ENCODE measurements at places on chromosomes 11 and 22.

DNA sequence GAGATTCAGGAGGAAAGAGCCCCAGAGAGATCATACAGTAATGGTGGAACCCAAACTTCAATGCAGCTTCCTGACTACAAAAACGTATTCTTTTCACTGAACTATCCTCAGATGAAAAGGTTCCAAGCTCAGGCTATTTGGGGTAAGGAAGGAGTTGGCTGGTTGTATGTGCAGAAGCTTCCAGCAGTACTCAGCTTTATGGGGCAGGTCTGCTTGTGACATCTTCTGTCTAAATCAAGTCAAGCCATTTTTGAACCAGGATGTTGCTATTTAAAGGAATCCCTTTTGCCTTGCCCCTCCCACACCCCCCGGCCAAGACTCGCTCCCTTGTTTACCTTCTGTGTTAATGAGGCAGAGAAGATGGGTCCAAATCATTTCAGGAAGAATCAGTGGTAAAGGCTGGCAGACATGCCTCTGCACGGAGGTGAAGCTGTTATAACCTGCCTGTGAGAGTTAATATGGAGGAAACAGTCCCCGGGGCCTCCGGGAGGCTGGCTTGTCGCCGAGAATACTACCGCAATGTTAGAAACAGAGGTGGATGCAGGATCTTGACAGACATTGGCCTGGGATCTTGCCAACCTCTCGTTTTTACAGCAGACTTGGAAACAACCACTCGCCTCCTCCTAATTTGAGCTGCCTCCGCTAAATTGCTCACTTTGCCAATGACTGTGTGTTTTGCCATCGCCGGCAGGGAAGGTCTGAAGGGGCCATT is 45.4 kb downstream of the TIMP3 start:
- no peak for DNase-seq

DNA sequence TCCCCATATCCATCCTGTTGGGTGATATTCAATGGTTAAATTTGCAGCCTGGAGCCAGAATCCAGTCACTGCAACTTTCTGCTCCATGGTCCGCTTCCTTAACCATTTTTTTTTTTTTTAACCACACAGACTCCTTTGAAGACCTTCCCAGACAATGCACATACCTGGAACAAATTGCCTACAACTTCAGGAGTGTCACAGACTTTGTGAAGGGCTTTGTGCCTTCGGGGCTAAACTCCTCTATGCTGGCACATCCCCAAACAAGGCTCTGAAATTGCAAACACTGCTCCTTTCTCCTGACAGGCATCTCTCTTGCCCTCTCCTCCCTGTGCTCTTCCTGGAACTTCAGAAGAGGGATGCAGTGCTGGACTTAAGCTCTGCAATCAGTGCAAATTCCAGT is 40.6 kb downstream of the TENM4 start:
- DNase-seq = no peak

GRCh38 chr11:2989006-2989405 is 3.1 kb downstream of the NAP1L4 start:
- no peak for DNase-seq

DNA sequence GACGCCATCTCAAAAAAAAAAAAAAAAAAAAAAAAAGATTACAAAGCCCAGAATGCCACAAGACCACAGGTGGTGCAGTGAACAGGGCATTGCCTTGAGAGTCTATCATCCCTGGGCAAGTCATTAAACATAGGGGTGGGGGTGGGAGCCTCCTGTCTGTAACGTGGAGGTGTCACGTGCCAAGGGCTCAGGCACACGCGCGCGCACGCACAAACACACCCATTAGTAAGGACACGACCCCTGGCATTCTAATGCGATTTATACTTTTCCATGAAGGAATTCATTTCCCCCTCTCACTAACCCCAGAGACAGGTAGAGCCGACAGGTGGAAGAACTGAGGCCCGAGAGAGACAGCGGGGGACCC is 5.8 kb upstream of the GCAT start:
- DNase-seq = no peak

- no peak for DNase-seq
Observed at GRCh38 chr11:121777056-121777455, 324.3 kb upstream of the SORL1-AS1 start.

GRCh38 chr22:19654338-19654987 is 59.8 kb upstream of the SEPTIN5 start:
- no peak for DNase-seq

- DNase-seq = no peak
Observed at GRCh38 chr11:108206171-108206570, 16.3 kb downstream of the NPAT start.

DNA sequence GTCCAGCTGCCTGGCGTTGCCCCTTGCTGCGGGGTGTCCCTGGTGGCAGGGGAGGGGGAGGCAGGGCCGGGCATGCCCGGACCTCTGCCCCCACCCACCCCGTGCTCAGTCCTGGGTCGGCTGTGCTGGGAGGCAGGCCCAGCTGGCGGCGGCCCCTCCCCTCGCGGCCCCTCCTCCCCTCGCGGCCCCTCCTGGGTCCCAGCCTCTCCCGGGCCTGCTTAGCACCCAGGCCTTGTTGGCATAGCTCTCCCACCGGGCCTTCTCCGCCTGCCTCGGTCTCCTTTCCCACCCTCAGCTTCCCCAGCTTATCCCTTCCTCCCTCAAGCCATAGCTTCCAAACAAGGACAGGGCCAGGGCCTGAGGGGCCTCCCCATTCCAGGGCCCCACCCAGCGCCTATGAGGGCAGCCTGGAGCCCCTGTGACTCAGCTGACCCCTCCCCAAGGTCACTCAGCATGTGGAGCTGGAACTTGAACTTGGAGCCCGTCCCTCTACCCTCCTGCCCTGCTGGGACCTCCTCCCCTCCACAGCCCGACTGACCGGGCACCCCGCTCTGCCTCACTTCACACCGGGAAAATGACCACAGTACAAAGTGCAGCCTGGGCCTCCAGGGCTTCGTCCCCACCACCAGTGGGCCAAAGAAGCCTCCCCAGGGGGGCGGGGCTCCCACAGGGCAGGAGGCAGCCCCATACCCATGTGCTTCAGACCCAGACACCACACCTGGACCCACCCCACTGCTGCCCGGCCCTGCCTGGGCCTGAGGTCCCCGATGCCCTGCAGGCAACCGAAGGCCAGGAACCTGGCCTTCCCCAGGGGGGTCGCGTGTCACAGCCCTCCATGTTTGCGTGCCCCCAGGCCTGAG is 1.2 kb downstream of the EPS8L2 start:
- DNase-seq = no peak

- DNase-seq = no peak
Observed at GRCh38 chr22:20591660-20592310, 84.4 kb downstream of the MED15 start.

GRCh38 chr11:105227363-105227762 is 87.8 kb upstream of the CARD18 start:
- no peak for DNase-seq

DNA sequence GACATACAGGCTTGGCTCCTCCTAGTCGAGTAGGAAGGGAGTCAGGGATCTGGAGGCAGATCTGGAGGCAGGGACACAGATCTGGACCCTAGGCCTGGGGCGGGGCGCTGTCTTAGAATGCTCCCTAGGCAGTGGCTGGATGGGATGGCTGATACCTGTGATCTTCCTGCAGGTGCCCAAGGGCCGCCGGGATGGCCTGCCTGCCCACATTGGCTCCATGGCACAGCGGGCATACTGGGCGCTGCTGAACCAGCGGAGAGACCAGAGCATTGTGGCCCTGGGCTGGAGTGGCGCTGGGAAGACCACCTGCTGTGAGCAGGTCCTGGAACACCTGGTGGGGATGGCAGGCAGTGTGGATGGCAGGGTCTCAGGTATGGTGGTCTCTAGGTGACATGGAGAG is 35.4 kb downstream of the MYO18B start:
- DNase-seq = no peak

GRCh38 chr11:63874511-63874910 is 35.6 kb downstream of the MARK2 start:
- no peak for DNase-seq

- DNase-seq = no peak
Observed at GRCh38 chr22:28801845-28802594, 1.7 kb upstream of the XBP1 start.

GRCh38 chr11:72863091-72863490 is 48.9 kb downstream of the ATG16L2 start:
- no peak for DNase-seq

GRCh38 chr22:49660321-49660720 is 167.4 kb downstream of the BRD1 start:
- no peak for DNase-seq

DNA sequence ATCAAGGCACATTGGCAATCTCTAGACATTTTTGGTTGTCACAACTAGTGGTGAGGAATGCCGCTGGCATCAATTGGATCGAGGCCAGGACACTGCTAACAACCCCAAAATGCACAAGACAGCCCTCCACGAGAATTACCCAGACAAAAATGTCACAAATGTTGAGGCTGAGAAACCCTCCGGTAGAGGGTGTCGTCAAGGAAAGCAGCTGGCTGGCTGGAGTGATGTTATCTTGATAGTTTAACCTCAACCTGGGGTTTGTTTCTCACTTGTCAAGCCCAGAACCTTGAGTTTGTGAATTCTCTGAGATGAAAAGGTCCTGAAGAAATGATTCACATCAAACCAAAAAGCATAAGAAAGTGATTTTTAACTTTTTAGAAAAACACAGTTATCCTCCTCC is 21.1 kb upstream of the TMPRSS13 start:
- DNase-seq = peak; percentile 50

GRCh38 chr11:122226810-122227379 is 110.9 kb upstream of the BLID start:
- no peak for DNase-seq

- DNase-seq = no peak
Observed at GRCh38 chr11:13061294-13061990, 52.3 kb downstream of the RASSF10 start.

DNA sequence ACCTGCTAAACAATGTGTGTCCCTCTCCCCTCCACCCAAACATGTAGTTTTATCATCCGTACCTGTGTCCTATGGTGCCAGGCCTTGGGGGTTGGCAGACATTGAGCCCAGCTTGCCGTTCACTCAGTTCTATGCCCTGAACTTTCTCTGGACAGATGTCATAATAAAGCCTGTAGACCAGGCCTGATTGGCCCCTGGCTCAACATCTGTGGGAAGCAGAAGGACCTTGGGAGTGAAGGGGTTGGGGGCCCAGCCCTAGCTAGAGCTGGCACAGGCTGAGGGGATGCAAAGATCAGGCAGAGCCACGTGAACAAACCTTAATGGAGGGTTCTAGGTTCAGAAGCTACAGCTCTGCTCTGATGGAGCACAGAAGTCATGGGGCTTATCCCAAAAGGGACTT is 600.6 kb downstream of the BUD13 start:
- no peak for DNase-seq

Measured in stimulated activated CD4-positive, alpha-beta T cell treated with anti-CD3 and anti-CD28 coated beads, Interleukin-12 subunit alpha, Interleukin-12 subunit beta, amount 100 ng/mL, for 48 hours (primary cell).